ENCODE measurements at places on chromosomes 6 and 20.
A peak's percentile ranks its signal among the peaks of the same experiment; 100 is the strongest.

GRCh38 chr20:3431109-3431508, 23.6 kb upstream of the DNAAF9 start:
- no peak overlapping the region for H3K27ac ChIP-seq
- no peaks in the 10 kb centered on the region for H3K4me1 ChIP-seq
- H3K36me3 ChIP-seq = no peaks in the 10 kb centered on the region
- H3K27me3 ChIP-seq = no peaks in the 10 kb centered on the region

DNA sequence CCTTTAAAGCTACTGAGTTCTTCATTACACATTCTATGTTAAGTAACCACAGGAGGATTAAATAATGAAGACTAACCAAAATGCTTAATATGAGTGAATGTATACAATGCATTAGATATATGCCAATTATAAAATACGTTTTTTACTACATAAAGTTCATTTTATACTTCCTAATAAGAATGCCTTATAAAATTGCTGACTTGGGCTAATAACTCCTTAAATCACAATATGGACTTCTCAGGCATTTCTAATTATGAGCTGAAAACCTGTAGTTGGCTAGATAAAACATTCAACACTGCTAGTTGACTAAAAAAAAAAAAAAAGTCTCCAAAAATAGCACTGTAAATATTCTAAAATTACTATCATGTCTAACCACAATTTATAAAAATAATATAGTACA, 11.8 kb downstream of the MAN1A1 start:
- peaks cover 9% of the 10 kb centered on the region for H3K4me1 ChIP-seq
- H3K36me3 ChIP-seq = peaks cover 15% of the 10 kb centered on the region
- no peak for DNase-seq
- no peak overlapping the region for H3K27ac ChIP-seq

- no peak overlapping the region for H3K27ac ChIP-seq
- no peaks in the 10 kb centered on the region for H3K27me3 ChIP-seq
- H3K4me1 ChIP-seq = peaks cover 10% of the 10 kb centered on the region
- H3K36me3 ChIP-seq = peaks cover 4% of the 10 kb centered on the region
- no peak for DNase-seq
Observed at GRCh38 chr6:26377719-26378118, 5.2 kb upstream of the BTN2A2 start.

- DNase-seq = no peak
- H3K4me3 ChIP-seq = no peak overlapping the region
- no peaks in the 10 kb centered on the region for H3K36me3 ChIP-seq
- peaks cover 4% of the 10 kb centered on the region for H3K4me1 ChIP-seq
Observed at GRCh38 chr6:8219352-8219943, 117.1 kb upstream of the EEF1E1 start.

DNA sequence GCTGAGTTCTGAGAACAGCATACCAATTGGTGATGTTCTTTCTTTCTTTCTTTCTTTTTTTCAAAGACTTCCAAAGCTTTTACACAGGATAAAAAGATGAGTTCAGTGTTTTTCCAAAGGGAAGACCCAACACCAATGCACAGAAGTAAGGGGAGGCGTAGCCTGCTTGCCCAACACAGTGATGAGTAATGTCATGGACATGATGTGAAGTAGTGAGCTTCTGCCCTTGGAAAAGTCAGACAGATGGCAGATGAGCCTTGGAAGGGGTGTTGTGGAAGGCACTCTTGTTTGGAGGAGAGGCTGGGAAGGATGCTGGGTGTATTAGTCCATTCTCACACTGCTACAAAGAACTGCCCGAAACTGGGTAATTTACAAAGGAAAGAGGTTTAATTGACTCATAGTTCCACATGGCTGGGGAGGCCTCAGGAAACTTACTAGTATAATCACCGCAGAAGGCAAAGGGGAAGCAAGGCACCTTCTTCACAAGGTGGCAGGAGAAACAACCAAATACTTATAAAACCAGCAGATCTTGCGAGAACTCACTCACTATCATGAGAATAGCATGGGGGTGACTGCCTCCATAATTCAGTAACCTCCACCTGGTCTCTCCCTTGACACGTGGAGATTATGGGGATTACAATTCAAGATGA, 12.6 kb downstream of the LRP11 start:
- no peak for DNase-seq
- H3K36me3 ChIP-seq = peaks cover 18% of the 10 kb centered on the region
- H3K4me1 ChIP-seq = peaks cover 20% of the 10 kb centered on the region
- H3K27me3 ChIP-seq = no peaks in the 10 kb centered on the region
- no peak overlapping the region for H3K27ac ChIP-seq

- H3K4me3 ChIP-seq = no peak overlapping the region
- H3K27me3 ChIP-seq = no peaks in the 10 kb centered on the region
- peaks cover 7% of the 10 kb centered on the region for H3K4me1 ChIP-seq
- H3K36me3 ChIP-seq = no peaks in the 10 kb centered on the region
- H3K27ac ChIP-seq = no peak overlapping the region
Observed at GRCh38 chr6:148835920-148836441, 89.2 kb downstream of the UST start.

- peaks cover 82% of the 10 kb centered on the region for H3K27me3 ChIP-seq
- H3K4me1 ChIP-seq = peaks cover 5% of the 10 kb centered on the region
- no peaks in the 10 kb centered on the region for H3K36me3 ChIP-seq
- peak; percentile 82 for DNase-seq
- no peak within 1 kb of the TSS for H3K27ac ChIP-seq
Observed at GRCh38 chr20:49482621-49483017, at the start of gene KCNB1. Gene KCNB1 (minus strand): TSS chr20:49482668. CDS start chr20:49482480, 188 bp downstream.

GRCh38 chr6:4901386-4902061, 102.3 kb downstream of the RPP40 start:
- H3K4me1 ChIP-seq = peaks cover 12% of the 10 kb centered on the region
- no peak overlapping the region for H3K4me3 ChIP-seq
- peak overlapping the region; percentile 56 for H3K27ac ChIP-seq
- DNase-seq = no peak

- H3K36me3 ChIP-seq = peaks cover 3% of the 10 kb centered on the region
- no peak overlapping the region for H3K4me3 ChIP-seq
- no peak for DNase-seq
- peaks cover 26% of the 10 kb centered on the region for H3K4me1 ChIP-seq
Observed at GRCh38 chr20:51731731-51732095, 36.5 kb downstream of the ATP9A start.

DNA sequence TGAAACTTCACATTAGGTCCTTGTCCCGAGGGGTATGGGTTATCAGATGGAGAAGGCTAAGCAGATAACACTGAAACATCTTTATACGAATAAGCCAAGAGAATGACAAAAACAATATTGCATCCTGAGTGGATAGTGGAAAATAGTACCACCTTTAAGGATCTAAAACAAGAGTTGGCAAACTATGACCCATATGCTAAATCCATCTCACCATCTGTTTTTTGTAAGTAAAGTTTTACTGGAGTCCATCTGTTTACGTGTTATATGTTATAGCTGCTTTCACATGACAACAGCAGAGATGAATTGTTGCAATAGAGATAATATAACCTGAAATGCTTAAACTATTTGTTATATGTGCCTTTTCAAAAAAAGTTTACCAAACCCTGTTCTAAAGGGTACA, 76.1 kb upstream of the TRDN start:
- H3K36me3 ChIP-seq = no peaks in the 10 kb centered on the region
- DNase-seq = no peak
- H3K27me3 ChIP-seq = peaks cover 7% of the 10 kb centered on the region
- H3K4me1 ChIP-seq = no peaks in the 10 kb centered on the region
- no peak overlapping the region for H3K27ac ChIP-seq

DNA sequence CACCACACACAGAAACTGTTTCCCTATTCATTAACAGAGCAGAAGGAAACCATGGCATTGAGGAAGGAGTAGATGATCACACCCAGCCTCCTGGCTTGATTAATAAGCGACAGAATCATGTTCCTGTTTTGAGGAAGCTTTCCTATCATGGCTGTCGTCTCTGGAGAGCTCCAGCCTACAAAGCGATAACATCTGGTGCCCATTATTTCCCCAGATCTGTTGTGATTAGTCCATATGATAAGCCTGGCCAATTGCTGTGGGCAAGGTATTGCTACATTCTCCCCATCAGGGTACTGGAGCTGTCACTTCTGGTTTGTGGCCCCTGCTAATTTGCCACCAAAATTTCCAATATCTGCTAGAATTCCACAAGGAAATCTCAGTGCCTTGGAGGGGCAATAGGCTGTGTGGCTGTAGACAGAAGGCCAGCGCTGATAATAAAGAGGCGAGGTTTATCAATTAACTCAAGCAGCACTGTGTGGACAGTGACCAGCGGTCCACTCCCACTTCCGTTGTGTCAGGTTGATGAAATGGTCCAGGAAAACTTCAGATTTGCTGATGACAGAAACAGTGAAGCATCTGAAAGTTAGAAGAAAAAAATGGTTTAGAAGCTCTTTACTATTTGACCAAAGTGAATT, 66.4 kb downstream of the OLIG3 start:
- no peak for DNase-seq
- H3K36me3 ChIP-seq = no peaks in the 10 kb centered on the region
- H3K27me3 ChIP-seq = peaks cover 11% of the 10 kb centered on the region
- H3K4me3 ChIP-seq = no peak overlapping the region

DNA sequence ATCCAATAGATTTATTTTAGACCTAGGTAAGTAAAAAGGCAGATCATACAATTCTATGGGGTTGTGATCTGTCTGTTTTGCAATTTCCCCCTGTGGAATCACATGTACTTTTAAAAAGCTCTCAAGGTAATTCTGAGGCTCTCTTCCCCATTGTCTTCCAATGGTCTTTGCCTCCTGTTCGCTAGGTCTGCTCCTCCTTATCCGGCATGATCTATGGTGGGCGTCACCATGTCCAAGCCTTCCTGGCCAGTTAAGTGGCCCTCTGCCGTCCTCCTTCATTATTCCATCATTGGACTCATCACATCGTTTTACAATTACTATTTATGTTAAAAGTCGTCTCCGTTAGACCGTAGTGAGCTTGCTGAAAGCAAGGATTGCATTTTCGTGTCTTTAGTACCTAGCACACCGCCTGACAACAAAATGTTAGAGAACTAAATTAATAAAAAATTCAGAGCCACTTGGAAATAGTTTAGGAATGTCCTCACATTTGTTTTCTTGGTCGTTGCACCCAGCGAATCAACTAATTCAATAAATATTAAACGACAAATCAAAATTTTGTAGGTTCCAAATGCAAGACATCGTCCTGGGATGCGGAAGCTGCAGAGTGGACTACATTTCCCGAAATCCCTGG, 2.2 kb upstream of the STXBP5 start:
- peaks cover under 1% of the 10 kb centered on the region for H3K36me3 ChIP-seq
- peak overlapping the region; percentile 94 for H3K27ac ChIP-seq
- no peak for DNase-seq
- peaks cover 14% of the 10 kb centered on the region for H3K4me1 ChIP-seq
- H3K27me3 ChIP-seq = no peaks in the 10 kb centered on the region

DNA sequence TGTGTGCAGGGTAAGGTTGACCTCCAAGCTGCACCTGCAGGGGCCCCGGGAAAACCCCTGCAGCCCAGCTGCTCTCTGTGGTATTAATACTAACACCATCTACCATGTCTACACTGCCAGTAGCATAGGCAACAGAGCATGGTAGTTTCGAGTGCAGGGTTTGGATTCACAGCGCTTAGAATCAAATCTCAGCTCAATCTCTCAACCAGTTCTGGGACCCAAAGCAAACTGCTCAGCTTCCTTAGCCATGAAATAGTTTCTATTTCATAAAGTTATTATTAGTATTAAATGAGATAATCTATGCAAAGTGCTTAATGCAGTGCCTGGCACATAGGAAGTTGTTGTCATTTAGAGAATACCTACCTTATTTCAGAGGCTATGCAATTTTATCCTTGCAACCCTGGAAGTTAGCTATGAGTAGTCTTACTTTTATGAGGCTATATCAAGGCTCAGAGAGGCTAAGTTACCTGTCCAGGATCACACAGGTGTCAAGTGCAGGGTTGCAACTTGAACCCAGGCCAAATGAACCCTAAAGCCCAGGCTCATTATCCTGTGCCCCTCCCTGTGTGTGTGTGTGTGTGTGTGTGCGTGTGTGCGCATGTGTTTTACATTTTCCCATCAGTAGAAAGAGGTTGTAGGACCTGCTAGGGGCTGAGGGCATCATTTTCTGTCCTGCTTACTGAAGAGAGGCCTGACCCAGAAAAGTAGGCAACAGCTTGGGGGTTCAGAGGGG, 27.6 kb upstream of the MRPS18A start:
- H3K27me3 ChIP-seq = peaks cover 10% of the 10 kb centered on the region
- H3K36me3 ChIP-seq = no peaks in the 10 kb centered on the region
- H3K4me3 ChIP-seq = no peak overlapping the region
- H3K4me1 ChIP-seq = peaks cover 38% of the 10 kb centered on the region
- no peak overlapping the region for H3K27ac ChIP-seq

GRCh38 chr20:34215711-34216381, 25.4 kb upstream of the ASIP start:
- H3K27me3 ChIP-seq = peaks cover 18% of the 10 kb centered on the region
- no peak overlapping the region for H3K4me3 ChIP-seq
- no peaks in the 10 kb centered on the region for H3K36me3 ChIP-seq
- peak; percentile 89 for DNase-seq

DNA sequence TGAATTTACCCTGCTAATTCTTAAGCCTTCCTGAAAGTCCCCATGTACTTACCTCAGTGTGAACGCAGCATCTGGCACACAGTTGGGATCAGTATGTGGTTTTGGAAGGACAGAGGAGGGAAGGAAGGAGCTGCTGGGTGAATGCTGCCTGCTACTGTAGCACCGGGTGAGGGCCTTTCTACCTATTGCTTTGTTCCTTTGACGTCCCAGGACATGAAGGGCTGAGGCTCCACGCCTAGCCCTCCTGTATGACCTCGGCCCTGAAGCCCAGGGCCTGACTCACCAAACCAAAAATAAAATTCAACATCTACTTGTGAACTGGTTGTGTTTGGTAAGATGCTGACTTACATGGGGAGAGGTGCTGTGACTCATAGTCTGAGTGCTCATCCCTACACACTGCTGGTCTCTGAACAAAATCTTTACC, 51.1 kb downstream of the ARID1B start:
- H3K27me3 ChIP-seq = no peaks in the 10 kb centered on the region
- DNase-seq = no peak
- H3K36me3 ChIP-seq = peaks cover 11% of the 10 kb centered on the region
- peak overlapping the region; percentile 29 for H3K27ac ChIP-seq

- no peaks in the 10 kb centered on the region for H3K36me3 ChIP-seq
- no peaks in the 10 kb centered on the region for H3K4me1 ChIP-seq
- DNase-seq = no peak
Observed at GRCh38 chr6:95548188-95548786, 29.0 kb upstream of the MANEA start.

- H3K4me3 ChIP-seq = no peak overlapping the region
- H3K27me3 ChIP-seq = peaks cover 3% of the 10 kb centered on the region
- no peak overlapping the region for H3K27ac ChIP-seq
- no peaks in the 10 kb centered on the region for H3K36me3 ChIP-seq
- no peaks in the 10 kb centered on the region for H3K4me1 ChIP-seq
- no peak for DNase-seq
Observed at GRCh38 chr6:166643891-166644590, 17.0 kb upstream of the RPS6KA2 start.

GRCh38 chr20:6919792-6920468, 152.4 kb downstream of the BMP2 start:
- no peak overlapping the region for H3K27ac ChIP-seq
- no peaks in the 10 kb centered on the region for H3K36me3 ChIP-seq
- H3K27me3 ChIP-seq = peaks cover 3% of the 10 kb centered on the region
- H3K4me3 ChIP-seq = no peak overlapping the region
- peaks cover 6% of the 10 kb centered on the region for H3K4me1 ChIP-seq
- no peak for DNase-seq

- H3K27me3 ChIP-seq = peaks cover 22% of the 10 kb centered on the region
- H3K4me1 ChIP-seq = no peaks in the 10 kb centered on the region
- DNase-seq = no peak
- no peaks in the 10 kb centered on the region for H3K36me3 ChIP-seq
- H3K27ac ChIP-seq = no peak overlapping the region
- no peak overlapping the region for H3K4me3 ChIP-seq
Observed at GRCh38 chr20:25187635-25188034, 7.9 kb upstream of the ENTPD6 start.

GRCh38 chr6:100163035-100163434, 169.0 kb upstream of the MCHR2 start:
- H3K4me3 ChIP-seq = no peak overlapping the region
- H3K27me3 ChIP-seq = peaks cover 28% of the 10 kb centered on the region
- H3K4me1 ChIP-seq = peaks cover 17% of the 10 kb centered on the region
- no peaks in the 10 kb centered on the region for H3K36me3 ChIP-seq
- DNase-seq = no peak
